Osteocyte (in vitro differentiated cells): ENCODE measurements at places on chromosomes 5 and 9.

GRCh38 chr9:97132865-97133264 lies 93.9 kb upstream of the CTSV start:
- DNase-seq, result no peak

DNA sequence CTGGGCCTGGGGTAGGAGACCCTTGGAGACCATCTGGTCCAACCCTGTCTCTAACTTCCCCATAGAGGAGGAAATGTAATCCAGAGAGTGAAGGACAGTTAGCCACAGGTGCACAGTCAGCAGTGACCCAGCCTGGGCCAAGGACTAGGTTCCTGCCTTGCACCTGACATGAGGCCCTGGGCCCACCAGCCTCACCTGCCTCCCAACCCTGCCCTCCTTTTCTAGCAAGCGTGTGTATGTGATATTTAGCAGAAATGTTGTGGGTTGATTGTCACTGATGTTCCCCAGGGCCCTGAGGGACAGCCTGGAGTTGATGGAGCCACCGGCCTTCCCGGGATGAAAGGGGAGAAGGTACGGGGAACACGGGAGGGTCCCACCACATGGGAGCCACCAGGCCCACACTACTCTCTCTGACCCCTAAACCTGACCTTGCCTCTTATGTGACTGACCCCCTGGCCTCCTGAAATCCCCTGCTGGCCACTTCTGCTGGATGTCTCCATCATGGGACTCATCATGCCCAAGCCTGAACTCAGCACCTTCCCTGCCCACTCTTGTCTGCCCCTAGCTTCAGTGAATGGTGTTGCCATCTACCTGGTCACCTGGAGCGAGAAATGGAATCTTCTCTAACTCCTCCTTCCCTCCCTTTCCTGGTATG lies 79.2 kb upstream of the TGFBR1 start:
- DNase-seq, result peak; percentile 78

DNA sequence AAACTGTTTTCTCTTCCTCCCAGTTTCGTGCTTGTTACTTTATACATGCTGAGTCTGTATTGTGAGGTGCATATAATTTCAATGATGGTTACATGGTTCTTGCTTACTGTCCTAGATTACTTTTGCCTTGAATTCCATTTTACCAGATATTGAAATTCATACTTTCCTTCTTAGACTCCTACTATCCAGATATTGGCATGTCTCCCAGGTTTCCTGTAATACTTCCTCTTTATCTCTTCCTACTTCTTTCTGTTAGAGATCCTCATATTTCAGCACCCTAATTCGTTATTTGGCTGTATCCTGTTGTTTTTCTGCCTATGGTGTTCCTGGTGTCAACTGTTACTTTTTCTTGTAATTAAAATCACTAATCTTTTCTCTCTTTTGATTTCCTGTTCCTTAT lies 522.1 kb downstream of the CCDC171 start:
- DNase-seq, result no peak

DNA sequence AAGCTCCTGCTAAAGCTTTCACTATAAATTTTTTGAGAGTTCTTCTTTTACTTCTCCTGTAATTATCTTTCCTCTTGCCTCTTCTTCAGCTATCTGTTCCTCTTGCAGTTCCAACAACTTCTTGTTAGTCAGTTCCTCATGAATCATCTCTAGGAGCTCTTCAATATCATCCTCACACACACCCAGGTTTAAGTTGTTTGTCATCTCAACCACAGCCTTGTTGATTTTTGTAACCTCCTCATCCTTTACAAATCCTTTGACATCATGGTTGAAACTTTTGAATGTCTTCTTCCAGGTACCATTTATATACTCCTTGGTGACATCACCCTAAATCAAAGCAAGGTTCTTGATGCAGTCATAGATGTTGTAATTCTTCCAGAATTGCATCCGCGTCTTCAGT lies 106.3 kb upstream of the MAMDC2 start:
- DNase-seq, result no peak

DNA sequence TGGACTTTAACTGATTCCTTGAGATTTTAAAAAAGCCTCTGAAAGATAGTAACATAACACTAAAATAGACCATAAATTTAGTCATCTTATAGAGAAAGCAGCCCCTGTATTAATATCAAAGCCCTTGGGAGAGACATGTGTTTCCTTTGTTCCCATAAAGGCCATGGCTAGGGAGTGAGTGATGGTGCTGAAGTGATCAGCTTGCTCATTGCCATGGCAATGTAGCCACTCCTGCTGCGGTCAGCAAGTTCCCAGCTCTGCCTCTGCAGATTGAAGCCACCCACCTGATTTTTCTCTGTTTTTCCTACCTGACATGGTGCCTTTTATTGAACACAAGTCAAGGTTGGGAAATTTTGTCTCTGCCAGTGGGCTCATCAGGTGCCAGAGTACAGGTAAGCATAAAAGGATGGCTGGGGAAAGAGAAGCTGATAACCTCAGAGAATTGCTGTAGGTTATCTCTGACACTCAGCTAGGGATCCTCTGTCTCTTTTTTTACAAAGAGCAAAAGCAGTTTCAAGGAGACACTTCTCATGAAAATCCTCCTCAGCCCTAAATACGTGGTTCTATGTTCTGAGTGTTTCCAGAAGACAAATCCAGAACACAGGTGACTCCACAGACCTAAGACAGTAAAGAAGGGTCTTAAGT lies 296.3 kb upstream of the NMUR2 start:
- no peak for DNase-seq

- no peak for DNase-seq
Measured at GRCh38 chr5:173915310-173916014, 27.3 kb downstream of the CPEB4 start.

DNA sequence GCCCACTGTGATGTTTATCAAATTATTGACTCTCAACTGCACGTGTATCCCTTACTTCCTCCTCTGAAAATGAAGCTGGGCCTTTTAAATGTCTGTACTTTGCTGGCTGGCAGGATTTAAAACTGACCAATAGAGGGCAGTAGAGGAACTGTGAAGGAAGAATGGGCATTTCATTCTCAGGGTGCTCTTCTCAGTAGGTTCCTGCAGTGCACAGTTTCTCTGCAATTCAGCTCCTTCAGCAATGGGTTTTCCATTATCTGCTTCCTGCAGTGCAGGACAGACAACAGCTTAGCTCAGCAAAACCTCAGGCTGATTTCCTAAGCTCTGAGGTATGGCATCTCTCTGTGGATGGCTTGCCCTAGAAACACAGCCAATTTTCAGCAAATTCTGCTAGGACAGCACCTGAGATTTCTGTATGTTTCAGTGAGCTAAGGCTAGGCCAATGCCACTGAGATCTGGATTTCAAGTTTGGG lies 298.4 kb upstream of the PRDM9 start:
- no peak for DNase-seq

- DNase-seq, result no peak
Measured at GRCh38 chr9:130689937-130690700, 3.5 kb upstream of the EXOSC2 start.

GRCh38 chr5:173872957-173873305 lies 15.2 kb upstream of the CPEB4 start:
- DNase-seq, result no peak

GRCh38 chr5:79329453-79329852 lies 93.5 kb downstream of the JMY start:
- no peak for DNase-seq

- DNase-seq, result no peak
Measured at GRCh38 chr5:163635631-163636030, 130.2 kb downstream of the MAT2B start.

DNA sequence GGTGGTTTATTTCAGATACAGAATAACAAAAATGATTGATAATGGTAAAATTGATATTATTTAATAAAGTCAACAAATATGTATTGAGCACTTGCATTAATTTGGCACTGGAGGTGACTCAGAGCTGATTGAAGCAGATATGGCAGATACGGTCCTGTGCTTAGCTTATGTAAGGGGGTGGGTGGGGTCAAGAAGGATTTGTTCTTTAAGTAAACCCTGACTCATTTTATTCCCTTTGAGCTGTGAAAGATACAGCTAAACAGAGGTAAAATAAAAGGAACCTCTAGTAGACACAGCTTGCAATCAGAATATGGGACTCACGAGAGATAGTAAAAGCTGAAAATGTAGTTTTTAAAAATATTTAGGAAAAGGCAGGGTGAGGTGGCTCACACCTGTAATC lies 201.3 kb upstream of the CLINT1 start:
- DNase-seq, result no peak

- DNase-seq, result peak; percentile 30
Measured at GRCh38 chr5:6783787-6784186, 70.6 kb downstream of the TENT4A start.

DNA sequence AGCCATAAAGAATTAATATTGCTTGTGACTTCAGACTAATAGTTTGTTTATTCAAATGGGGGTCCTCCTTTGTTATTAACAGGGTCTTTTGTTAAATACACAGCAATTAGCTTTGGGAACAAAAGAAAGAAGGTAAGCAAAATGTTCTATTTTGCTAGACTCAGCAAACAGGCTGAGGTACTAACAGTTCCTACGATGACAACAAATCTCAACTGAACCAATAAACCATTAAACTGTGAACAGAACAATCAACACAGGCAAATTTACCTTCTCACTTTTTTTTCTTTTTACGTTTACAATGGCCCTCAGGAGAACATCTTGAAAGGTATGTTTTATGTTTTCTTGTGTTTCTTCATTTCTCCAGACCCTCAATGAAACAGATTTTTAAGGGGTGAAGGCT lies 207.2 kb downstream of the NFIB start:
- DNase-seq, result no peak

DNA sequence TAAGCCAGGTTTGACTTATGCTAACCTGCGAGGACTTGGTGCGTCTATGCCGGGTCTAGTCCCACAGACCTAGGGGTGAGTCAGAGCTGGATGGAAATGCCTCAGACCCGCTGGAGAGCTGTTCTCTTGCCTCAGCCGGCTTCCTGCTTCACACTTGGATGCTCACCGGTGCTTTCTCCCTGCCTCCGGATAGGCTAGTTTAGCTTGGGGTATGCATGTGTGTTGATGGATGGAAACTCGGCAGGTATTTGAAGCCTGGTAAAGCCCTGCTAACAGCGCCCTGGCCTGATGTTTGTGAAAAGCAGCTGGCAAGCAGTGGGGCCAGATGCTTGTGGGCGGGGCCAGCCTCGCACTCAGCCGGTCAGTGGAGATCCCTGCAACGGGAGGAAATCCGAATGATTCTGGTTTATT lies 29.3 kb downstream of the PRRC2B start:
- no peak for DNase-seq

- DNase-seq, result no peak
Measured at GRCh38 chr5:72203251-72203845, 96.1 kb downstream of the MAP1B start.

DNA sequence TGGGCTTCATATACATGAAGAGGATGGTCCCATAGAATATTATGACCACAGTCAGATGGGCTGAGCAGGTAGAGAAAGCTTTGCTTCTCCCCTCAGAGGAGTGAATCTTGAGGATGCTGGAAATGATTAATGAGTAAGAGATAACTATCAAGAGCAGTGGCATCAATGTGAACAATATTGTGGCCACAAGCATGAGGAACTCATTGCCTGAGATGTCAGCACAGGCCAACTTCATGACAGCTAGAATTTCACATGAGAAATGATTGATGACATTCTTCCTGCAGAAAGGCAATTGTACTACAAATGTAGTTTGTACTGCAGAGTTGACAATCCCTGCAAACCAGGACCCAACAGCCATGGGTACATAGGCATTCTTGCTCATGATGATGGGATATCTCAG lies 586 bp downstream of the OR13C9 start:
- DNase-seq, result no peak
